Germinal center (tissue), 1 donor: ENCODE measurements at places on chromosomes 3 and 15.

GRCh38 chr3:119468041-119468440 is 722 bp upstream of the POGLUT1 start:
- DNase-seq, result no peak

GRCh38 chr3:50401978-50402595 is 42.8 kb upstream of the TMEM115 start:
- DNase-seq, result no peak

DNA sequence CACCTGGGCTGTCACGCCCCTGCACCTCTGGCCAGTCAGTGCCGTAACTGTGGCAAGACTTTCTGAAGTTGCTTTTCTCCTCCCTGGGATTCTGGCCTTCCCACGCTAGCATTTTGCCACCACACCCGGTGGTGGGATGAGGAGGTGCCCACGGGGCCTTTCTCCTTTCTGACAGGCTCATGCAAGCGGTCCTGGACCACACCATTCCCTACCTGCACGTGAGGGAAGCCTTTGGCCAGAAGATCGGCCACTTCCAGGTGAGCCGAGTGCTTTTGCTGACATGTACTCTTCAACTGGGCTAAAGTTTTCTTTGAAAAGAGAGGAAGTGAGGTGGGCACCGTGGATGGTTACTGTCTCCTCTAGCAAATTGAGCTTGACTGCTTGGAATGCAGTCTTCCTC is 9.6 kb downstream of the IVD start:
- DNase-seq, result no peak

- DNase-seq, result no peak
These were observed 407.0 kb upstream of the RGMA start for GRCh38 chr15:93495799-93496637.

- no peak for DNase-seq
These were observed 160.9 kb downstream of the ADAMTS17 start for GRCh38 chr15:100180921-100181320.

- no peak for DNase-seq
These were observed 19.4 kb downstream of the MRPL46 start for GRCh38 chr15:88447741-88448140.

DNA sequence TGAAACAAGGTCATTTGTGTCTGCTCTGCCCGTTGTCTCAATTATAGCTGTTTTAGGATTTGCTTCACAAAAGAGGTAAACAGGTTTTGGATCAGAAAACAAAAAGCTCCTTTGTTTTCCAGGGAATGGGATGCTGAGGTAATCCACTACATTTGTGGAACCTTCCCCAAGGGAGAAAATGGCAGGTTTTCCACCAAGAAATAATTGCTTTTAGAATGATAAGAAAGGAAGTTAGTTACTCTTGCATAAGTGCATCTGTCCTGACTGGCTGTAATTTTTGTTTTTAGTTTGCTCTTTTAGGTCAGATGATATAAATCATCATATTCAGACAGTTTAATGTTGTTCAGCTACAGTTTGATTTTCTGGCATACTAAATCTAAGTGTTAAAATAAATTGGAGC is 198.5 kb upstream of the COL8A1 start:
- DNase-seq, result no peak

GRCh38 chr3:140470211-140470610 is 207.7 kb upstream of the TRIM42 start:
- DNase-seq, result no peak

GRCh38 chr3:125069452-125069851 is 13.7 kb upstream of the HEG1 start:
- peak; percentile 40 for DNase-seq

DNA sequence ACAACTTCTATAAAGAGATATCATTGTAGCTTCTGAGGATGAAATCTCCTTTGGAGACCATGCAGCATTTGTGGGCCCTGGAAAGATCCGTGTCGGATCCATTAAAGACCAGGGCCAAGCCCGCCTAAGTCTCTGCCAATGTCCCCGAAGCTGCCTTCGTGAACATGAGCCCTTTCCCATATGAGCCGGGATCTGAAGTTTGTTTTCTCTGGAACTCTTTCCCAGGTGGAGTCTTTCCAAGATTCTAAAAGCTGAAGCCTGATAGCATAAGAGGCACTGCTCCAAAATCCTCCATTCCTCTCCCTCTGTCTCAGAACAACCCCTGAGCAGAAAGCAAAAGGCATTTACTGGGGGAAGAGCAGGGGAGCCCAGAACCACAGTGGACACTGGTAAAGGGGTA is 274.6 kb downstream of the NTRK3 start:
- no peak for DNase-seq
